NCI-H748 treated with DMSO at 0.1 percent for 48 hours (cell line): ENCODE measurements at places on chromosomes 16 and 17.
A peak's percentile ranks its signal among the peaks of the same experiment; 100 is the strongest.

GRCh38 chr16:85637808-85638647 lies 24.9 kb downstream of the GSE1 start:
- no peak for DNase-seq

DNA sequence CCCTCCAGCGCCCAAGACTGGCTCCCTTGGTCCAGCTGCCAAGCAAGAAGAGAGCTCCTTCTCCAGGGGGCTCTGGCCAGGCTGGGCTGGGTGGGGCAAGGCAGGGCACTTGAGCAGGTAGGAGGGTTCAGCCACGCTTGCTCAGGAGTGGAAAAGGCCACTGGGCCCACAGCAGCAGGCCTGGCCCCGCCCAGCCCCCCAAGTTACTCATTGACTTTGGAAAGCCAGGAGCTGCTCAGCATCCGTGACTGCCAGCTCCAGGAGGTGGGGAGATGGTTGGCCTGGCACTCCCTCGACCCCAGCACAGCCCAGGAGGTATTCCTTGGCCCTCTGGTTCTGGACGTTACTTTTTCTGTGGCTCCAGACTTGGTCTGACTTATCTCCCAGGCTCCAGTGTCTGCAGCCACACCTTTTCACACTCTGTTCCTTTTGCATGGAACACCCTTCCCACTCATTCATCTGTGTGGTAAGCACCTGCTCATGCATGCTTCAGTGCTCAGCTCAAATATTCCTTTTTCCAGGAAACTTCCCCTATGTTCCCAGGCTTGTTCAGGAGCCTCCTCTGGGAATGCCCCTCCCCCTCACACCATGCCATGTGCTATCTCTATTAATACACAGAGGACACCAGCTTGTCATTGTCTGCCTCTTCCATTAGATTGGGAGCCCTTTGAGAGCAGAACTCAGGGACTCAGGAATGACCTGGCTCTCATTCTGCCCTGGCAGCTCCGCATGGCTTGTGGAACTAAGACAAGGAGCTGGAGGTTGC lies at the start of gene CDH16:
TSS of gene CDH16 (minus strand) at position 83 of the 766 bp plus-strand sequence. CDS start 820 bp downstream, outside the sequence.
- DNase-seq, result no peak

DNA sequence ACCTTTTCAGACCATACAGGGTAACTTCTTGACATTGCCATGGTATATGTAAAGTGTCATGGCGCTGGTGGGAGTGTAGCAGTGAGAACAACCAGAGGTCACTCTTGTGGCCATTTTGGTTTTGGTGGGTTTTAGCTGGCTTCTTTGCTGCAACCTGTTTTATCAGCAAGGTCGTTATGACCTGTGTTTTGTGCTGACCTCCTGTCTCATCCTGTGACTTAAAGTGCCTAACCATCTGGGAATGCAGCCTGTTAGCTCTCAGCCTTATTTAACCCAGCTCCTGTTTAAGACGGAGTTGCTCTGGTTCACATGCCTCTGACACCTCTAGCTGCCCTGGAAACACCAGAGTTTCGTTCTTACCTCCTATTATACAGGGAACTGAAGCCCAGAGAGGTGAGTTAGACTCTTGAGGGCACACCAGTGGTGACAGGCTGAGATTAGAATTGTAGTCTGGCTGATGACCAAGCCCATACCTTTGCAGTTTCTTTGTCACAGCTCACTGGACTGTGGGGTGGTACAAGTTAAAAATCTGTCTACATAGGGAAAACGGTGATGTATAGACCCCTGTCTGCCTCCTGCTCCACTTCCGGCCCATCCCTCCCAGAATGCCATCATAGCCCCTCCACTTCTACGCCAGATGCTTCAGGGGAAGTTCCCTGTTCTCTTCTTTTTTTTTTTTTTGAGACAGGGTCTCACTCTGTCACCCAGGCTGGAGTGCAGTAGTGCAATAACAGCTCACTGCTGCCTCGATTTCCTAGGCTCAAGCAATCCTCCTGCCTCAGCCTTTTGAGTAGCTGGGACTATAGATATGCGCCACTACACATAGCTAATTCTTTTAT lies 21.0 kb downstream of the KSR1 start:
- DNase-seq, result no peak

- DNase-seq, result no peak
Measured at GRCh38 chr17:29621751-29622194, 939 bp downstream of the CORO6 start.

- DNase-seq, result no peak
Measured at GRCh38 chr16:28187595-28188004, 24.2 kb downstream of the XPO6 start.

GRCh38 chr16:87306516-87306915 lies 10.7 kb downstream of the C16orf95 start:
- DNase-seq, result no peak

DNA sequence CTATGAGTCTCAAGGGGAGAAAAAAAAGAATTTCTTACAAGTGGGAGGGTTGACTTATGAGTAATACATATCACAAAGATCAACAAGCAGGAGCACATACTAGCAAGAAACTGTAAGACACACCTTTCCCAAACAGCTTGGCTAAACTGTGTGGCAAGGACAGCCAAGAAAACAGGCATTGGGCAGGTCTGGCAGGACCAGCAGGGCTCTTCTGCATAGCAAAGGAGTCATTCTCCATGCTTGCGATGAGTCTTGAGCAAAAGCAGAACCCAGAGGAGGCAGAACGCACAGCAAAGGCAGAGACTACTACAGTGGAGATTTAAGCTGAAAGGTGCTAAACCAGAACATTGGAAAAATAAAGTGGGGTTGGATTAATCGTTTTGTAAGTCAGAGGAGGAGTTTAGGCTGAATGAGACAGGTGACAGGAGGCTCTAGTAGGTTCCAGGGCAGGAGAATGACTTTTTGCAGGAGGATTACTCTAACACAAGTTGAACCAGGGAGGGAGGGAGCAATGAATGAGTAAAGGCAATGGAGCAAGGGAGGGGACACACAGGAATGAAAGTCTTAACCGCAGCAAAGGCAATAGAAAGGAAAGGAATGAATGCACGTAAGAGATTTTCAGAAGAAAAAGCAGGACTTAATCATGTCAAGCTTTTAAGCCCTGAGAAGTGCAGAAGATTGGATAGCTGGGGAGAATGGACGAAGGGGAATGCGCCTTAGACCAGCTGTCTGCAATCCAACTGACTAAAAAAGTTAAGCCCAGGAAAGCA lies 2.7 kb downstream of the N4BP1 start:
- DNase-seq, result no peak

- no peak for DNase-seq
Measured at GRCh38 chr17:35239823-35240222, 3.0 kb upstream of the SLFN5 start.

GRCh38 chr16:14097182-14097959 lies 26.3 kb downstream of the MRTFB start:
- DNase-seq, result peak; percentile 98

GRCh38 chr16:4176906-4177417 lies 60.7 kb upstream of the ADCY9 start:
- no peak for DNase-seq

DNA sequence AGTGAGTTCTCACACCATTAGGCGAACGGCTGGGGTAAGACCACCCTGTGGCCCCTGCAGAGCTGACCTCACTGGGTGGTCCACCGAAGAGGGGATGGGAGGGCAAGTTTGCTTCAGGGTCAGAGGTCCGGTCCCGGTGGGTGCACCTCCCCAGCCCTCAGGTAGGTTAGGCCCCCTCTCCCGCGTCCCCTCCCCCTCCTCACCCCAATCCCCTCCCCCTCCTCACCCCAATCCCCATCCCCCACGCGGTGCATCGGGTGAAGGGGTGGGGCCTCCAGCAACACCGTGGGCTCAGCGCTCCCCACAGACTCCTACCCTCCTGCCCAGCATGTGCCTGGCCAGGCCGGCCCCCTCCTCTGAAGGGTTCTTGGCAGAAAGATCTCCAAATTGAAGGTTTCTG lies 13.4 kb downstream of the MCRIP1 start:
- no peak for DNase-seq

GRCh38 chr16:74113545-74113944 lies 183.1 kb upstream of the PSMD7 start:
- DNase-seq, result no peak

DNA sequence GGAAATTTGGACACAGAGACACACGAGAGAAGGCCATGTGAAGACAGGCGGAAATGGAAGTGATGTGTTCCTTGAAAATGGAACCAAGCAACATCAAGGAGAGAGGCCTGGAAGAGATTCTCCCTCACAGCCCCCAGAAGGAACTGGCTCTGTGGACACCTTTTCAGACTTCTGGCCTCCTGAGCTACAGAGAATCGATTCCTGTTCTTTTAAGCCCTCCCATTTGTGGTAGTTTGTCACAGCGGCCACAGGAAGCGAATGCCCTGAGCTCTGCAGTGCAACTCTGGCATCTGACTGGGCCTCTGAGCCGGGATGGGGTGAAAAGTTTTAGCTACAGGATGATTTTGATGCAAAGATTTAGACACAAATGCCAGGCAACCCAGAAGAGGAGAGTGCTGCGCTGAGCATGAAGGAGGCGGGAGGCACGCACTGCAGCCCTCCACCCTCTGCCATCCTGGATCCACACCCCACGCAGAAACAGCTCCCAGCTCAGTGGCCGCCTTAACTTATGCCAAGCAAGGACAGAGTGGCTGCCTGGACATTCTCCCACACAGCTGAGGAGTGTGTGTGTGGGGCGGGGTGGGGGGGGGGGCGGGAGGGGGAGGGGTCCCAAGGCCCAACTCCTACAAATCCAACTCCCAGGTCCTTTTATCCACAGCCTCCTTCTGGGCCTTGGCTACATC lies 2.2 kb downstream of the TIMP2 start:
- no peak for DNase-seq

DNA sequence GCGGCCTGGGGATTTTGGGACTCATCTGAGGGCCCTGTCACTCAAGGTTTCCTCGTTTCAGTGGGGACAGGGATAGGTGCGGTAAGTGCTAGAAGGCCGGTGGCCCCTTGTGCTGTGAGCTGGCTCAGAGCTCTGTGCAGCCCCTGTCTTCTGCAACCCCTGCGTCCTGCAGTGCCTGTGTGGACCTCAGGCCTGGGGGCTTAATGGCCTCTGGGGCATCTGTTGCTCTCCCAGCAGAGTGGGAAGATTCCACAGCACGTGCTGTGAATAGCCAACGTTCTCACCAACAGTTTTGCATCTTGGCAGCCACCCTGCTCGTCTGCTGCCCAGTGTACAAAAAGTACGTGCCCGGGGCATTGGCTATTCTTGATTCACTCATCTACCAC lies 4.9 kb downstream of the FOXC2 start:
- DNase-seq, result no peak

DNA sequence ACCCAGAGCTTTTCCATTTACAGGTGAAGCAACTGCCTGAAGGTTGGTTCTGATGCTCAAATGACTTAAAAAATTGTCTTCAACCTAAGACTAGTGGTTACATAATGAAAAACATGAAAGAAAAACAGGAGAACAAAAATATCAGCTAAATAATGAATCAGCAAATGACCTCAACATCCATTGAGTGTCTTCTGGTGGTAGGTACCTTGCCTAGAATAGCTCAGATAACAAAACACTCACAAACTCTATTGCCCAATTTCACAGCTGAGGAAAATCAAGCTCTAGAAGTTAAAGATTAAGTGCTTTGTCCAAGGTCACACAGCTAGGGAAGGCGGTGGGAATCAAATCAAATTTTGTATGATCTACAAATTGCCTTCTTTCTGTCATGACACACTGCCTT lies 304.6 kb upstream of the CDH11 start:
- DNase-seq, result no peak

- DNase-seq, result no peak
Measured at GRCh38 chr17:39735882-39736281, 1.9 kb upstream of the GRB7 start.

DNA sequence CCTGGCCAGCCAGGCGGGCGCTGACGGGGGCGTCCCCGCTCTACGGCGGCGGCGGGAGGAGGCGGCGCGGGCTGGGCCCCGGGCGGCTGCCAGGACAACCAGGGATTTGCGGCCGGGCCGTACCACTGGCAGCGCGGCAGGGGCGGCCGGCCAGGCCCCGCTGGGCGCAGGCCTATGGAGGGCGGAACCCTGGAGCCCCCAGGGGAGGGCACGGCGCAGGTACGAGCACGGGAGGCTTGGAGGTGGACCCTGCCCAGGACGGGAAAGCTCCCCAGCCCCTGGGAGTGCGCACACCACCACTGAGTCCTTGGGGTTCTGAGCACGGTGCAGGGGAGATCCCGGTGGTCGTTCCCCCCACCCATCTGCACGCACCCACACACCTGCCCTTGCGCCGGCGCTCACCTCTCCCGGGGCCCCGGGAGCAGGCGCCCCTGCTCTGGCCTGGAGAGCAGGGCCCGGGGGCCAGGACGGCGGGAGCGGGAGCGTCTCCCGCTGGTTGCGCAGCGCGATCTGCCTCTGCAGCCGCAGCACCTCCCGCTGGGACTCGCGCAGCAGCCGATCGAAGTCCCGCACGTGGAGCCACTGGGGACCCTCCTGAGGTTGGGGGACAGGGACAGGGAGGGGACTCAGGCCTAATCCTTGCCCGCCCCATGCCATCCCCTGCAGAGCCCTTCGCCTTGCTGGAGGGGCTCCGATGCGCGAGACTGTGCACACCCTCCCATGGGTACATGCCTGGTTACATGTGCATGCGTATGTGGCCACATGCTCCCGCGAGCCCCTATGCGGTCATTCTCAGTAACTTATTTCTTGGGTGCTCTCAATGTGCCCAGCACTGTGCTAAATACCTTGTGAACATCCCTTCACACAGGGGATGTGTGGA lies 3.9 kb downstream of the TSPOAP1 start:
- peak; percentile 33 for DNase-seq

GRCh38 chr17:44385287-44386181 lies 3.9 kb downstream of the ITGA2B start:
- peak; percentile 72 for DNase-seq

GRCh38 chr17:58786586-58787295 lies 31.1 kb downstream of the PPM1E start:
- no peak for DNase-seq

- DNase-seq, result no peak
Measured at GRCh38 chr16:19757026-19757425, 39.0 kb downstream of the IQCK start.

DNA sequence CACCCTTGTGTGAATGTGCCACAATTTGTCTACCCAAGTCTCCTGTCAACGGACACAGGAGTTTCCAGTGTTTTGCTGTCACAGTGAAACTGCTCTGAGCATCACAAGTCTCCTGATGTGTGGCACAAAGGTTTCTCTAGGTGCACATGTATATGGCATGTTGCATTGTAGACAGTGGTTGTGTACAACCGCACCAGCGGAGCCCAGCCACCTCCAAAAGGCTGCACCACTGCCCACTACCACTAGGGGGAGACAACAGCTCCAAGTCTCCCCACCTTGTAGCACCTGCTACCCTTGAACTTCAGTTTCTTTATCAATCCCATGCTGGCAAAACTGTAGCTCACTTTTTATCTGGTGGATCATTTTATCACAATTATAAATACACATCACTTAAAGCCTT lies 95.5 kb upstream of the ZNF469 start:
- no peak for DNase-seq

GRCh38 chr16:87487361-87487924 lies 5.4 kb downstream of the ZCCHC14 start:
- DNase-seq, result peak; percentile 43

GRCh38 chr17:17200311-17200710 lies 5.8 kb downstream of the PLD6 start:
- no peak for DNase-seq

DNA sequence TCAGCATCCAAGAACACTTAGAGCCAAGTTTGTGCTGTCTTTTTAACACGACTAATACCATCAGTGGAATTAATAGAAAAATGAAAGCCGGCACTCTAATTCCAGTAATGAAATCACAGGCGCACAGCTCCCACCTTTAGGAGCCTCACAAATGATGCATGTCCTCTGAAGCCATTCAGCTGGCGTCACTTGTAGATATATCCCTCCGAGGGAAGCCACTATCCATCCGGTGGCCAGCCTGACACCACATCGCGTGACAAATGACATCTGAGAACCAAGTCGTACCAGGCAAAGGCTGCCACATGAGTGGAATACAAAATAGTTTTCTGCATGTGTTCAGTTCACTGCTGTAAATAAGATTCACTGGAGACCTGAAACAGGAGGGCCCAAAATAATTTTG lies 205.6 kb downstream of the GRIN2A start:
- DNase-seq, result no peak
